Stimulated activated CD4-positive, alpha-beta T cell treated with anti-CD3 and anti-CD28 coated beads, Interleukin-15, amount 100 ng/mL, for 24 hours (primary cell): ENCODE measurements at places on chromosomes 6 and 20.

GRCh38 chr6:53333439-53334408 is 15.0 kb downstream of the ELOVL5 start:
- no peak for DNase-seq

- DNase-seq = no peak
Observed at GRCh38 chr20:56433221-56433879, 21.3 kb downstream of the CASS4 start.

- no peak for DNase-seq
Observed at GRCh38 chr6:190596-191395, 101.5 kb upstream of the DUSP22 start.

DNA sequence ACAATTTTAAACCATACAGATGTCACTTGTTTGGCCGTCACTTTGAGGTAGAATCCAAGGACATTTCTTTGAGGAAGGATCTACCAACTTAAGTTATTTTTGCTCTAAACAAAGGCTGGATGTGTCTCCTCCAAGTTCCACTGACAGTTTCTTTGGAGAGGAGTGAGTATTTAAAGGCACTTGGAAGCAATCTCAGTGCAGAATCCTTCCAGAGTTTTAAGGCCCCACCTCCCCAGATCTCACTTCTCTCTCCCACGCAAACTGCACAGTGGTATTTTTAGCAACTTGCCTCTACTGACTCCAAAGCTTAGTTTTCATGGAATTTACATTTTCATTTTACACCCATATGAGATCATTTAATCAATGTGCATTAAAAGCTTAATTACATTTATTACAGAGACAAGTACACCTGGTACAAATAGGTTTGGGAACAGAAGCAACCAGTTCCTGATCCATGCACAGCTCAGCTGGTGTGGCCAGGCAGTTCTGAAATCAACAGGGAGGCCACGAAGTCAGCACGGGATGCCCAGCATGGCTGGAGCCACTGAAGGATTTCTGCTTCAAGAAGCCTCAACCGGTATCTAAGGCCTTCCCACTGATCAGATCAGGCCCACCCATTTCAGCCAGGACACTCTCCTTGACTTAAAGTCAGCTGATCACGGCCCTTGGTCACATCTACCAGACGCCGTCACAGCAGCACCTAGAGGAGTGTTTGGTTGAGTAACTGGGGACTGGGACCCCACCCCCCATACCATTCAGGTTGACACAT is 109.8 kb downstream of the SYCP2 start:
- no peak for DNase-seq

DNA sequence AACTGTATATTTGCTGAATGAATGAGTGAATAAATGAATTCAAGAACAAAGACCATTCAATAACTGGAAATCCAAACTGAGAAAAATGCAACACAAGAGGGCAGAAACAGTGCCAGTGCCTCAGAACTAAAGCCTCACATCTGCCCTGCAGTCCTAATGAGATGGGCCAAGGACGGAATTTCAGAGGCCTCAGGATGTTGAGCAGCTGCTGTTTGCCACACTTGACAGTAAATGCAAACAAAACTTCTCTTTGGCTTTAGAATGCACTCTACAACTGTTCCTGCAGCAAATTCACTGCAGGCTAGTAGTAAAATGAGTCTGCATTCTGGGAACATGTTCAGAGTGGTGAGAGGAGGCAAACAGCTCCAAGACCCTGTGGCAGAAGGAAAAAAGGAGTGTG is 177.6 kb upstream of the LRFN2 start:
- DNase-seq = no peak

GRCh38 chr6:45741437-45742171 is 274.1 kb downstream of the CLIC5 start:
- DNase-seq = peak; percentile 45

- DNase-seq = peak; percentile 60
Observed at GRCh38 chr20:38805958-38806854, 709 bp downstream of the PPP1R16B start.

DNA sequence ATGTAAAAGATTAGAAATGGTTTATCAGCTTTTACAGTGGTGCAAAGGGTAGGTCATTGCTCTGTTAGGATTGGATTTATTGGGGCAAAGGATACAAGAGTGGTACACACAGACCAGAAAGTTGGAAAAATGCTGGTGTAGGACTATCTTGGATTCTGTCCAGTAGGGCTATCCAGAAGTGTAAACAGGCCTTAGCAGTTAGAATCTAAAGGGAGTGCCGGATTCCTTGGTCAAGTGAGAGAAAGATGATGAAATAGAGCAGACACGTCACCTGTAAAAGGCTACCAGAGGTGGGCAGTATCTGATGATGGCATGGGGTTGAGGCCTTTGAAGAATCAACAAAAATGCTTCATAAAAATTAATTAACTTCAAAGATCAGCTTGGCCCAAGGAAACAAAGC is 975.9 kb downstream of the KIF16B start:
- no peak for DNase-seq

DNA sequence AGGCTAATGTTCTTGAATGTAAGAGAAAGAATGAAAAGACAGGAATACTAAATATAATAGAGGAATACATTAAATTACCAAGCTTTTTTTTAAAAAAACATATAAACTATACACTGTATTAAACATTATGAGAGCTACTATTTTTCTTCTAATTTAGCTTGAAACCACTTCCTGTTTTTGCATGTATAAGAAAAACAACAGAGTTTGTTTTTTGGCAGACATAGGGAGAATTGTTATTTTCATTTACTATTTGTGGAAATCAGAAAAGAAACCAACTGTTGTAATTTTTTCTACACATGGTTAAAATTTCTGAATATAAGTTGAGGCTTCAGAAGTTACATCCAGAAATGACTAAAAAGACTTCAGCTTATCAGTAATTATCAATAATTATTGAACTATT is 991.8 kb upstream of the GJE1 start:
- no peak for DNase-seq

GRCh38 chr20:642398-643174 is 10.4 kb downstream of the SRXN1 start:
- DNase-seq = no peak

- DNase-seq = no peak
Observed at GRCh38 chr6:31720196-31720770, 1.3 kb downstream of the LY6G6C start.

DNA sequence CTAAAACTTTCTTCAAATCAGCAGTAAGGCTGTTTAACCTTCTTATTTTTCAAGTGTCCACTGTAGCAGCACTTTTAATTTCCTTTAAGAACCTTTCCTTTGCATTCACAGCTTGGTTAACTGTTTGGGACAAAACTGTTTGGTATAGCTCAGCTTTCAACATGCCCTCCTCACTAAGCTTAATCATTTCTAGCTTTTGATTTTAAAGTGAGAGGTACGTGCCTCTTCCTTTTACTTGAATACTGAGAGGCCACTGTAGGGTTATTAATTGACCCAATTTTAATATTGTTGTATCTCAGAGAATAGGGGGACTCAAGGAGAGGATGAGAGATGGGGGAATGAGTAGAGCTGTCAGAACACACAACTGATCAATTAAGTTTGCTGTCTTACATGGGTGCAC is 129.5 kb upstream of the MMS22L start:
- DNase-seq = no peak

- peak; percentile 8 for DNase-seq
Observed at GRCh38 chr20:32681175-32682084, 7.7 kb upstream of the C20orf203 start.

- DNase-seq = no peak
Observed at GRCh38 chr20:23232219-23232581, 118.4 kb upstream of the NXT1 start.

- DNase-seq = no peak
Observed at GRCh38 chr6:136108361-136108945, 141.7 kb downstream of the MTFR2 start.

GRCh38 chr6:11445146-11445545 is 92.4 kb upstream of the TMEM170B start:
- no peak for DNase-seq
